ENCODE measurements at places on chromosomes 6 and 20. TPM values are rescaled to one million over a fixed set of nuclear protein-coding genes. Genes with fewer than 3 reads are reported as not detected.

The ENPP4 gene
- 8.1 TPM for total RNA-seq

The SYCP2L gene
- total RNA-seq, result under 0.01 TPM

The GRM1 gene
- total RNA-seq, result under 0.01 TPM

The CALHM4 gene
- total RNA-seq, result not detected

The APMAP gene
- total RNA-seq, result 64.3 TPM

The KCNK16 gene
- total RNA-seq, result not detected

The FAM209B gene
- not detected for total RNA-seq

The WFDC12 gene
- not detected for total RNA-seq

The BPI gene
- total RNA-seq, result not detected

The CLVS2 gene
- total RNA-seq, result under 0.01 TPM

The LY6G6D gene
- total RNA-seq, result not detected

The PLN gene
- not detected for total RNA-seq

The LST1 gene
- total RNA-seq, result not detected

The PI16 gene
- not detected for total RNA-seq

The CD109 gene
- 79.4 TPM for total RNA-seq

The SLC39A7 gene
- 51.8 TPM for total RNA-seq

The BPIFB3 gene
- not detected for total RNA-seq

The FAM83D gene
- total RNA-seq, result 28.7 TPM

The CST5 gene
- not detected for total RNA-seq

The LTA gene
- total RNA-seq, result not detected

The SLC22A3 gene
- 0.59 TPM for total RNA-seq

The CLPSL1 gene
- total RNA-seq, result not detected

The GCLC gene
- total RNA-seq, result 8.5 TPM

The XKR7 gene
- total RNA-seq, result not detected

The EBF4 gene
- 0.37 TPM for total RNA-seq

The MOG gene
- total RNA-seq, result not detected

The CENPW gene
- 14.7 TPM for total RNA-seq

The CAPN11 gene
- total RNA-seq, result not detected

The CST1 gene
- not detected for total RNA-seq

The PCSK2 gene
- not detected for total RNA-seq

The ZSCAN9 gene
- 5.5 TPM for total RNA-seq

The HLA-G gene
- total RNA-seq, result not detected

Data from subcutaneous preadipocyte (primary cell).